Astrocyte of the spinal cord (primary cell): ENCODE measurements at places on chromosomes 11 and 22.
A peak's percentile ranks its signal among the peaks of the same experiment; 100 is the strongest.

DNA sequence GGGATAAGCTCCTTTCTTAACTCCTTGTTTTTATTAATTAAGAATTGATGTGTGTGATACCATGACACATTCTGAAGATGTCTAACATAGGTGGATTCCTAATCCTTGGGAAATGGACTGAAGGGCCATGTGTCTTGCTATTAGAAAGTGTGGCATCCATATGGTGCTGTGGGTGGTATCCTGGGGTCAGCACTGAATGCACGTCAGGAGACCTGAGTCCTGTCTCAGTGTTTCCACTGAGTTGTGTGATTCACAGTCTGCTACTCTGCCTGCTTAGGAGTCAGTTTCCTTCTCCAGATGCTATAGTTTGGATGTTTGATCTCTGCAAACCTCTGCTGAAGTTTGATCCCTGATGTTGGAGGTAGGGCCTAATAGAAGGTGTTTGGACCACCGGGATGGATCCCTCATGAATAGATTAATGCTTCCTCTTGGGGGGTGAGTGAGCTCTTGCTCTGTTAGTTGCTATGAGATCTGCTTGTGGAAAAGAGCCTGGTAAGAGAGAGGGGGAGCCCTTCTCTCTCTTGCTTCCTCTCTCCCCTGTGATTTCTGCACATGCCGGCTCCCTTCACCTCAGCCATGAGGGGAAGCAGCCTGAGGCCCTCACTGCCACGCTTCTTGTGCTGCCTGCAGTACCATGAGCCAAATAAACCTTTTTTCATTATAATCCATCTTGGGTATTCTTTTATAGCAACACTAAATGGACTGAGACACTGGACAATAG is 666.5 kb downstream of the NTM start:
- DNase-seq, result no peak

DNA sequence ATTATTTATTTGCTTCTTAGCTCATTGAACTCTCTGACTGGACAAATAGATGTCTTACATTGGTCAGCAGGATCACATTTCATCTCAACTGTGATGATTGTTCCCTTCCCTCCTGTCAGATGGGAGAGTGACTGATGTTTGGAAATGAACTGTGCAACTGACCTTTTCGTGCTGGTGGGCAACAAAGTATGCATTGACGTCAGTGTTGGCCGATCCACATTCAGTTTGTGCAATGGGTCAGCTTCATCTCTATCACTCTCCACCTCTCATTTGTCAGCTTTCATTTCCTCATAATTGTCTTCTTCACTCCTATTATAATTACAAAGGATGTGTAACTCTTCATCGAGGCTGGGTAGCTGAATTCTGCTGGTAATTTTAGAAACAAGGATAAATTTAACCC is 71.3 kb downstream of the PPP2R1B start:
- DNase-seq, result peak; percentile 90

DNA sequence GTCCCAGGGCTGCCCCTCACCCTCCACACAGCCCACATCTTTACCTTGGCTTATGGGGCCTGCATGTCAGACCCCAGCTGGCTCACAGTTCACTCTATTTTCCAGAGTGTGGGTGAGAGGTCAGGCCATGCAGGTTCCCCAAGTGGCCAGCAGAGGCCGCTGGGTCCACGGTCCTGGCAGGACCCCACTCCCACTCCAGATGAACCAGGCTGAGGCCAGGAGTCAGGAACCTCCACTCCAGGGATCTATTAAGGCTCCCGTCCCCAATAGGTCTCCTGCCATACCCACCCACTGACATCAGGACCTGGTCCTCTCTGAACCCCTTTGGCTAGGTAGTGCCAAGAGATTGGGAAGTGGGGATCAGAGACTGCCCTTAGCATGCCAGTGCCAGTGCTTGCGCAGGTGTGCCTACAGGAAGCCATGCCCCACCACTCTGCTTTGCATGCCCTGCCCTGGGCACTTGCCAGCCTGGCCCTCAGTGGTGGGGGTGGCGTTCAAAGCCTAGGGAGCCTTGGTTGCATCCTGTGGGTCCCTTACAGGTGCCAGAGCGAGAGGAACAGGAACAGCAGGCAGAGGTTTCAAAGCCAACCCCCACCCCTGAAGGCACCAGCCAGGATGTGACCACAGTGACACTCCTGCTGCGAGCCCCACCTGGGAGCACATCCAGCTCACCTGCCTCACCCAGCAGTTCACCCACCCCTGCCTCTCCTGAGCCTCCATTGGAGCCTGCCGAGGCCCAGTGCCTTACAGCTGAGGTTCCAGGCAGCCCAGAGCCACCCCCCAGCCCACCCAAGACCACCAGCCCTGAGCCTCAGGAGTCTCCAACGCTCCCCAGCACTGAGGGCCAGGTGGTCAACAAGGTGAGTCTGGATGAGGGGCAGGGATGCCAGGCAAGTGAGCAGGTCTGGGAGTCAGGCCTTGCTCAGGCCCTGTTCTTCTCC is 8.3 kb downstream of the SMTN start:
- DNase-seq, result peak; percentile 20

DNA sequence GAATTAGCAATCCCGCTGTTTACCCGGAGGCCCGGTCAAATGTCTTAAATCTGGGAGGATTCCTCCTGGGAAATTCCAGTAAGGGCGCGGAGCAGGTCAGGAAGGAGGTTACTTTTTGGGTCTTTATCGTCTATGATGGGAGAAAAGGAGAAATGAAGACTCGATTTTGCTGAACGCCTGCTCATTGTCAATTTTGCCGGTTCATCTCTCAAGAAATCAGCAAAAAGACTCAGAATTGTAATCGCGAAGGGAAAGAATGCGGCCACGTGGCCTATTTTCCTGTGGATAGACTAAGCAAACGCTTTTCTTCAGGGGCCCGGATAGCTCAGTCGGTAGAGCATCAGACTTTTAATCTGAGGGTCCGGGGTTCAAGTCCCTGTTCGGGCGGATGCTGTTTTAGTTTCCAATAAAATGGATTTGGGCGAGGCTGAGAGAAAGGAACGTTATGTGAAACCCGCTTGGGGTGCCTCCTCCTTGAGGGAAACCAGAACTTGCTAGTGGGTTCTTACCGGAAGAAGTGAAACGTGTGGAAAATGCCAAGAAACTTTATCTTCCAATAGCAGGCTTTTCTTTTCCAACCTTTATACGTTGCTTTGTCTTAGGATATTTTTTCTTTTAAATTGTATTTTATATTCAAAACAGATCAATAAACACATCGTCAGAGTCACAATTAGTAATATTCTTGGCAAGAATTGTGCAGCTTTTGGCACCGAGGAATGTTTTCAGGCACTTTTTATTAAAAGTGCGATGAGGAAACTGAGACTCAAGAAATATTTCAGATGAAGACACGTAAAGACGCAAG is 45.0 kb downstream of the OR4D9 start:
- DNase-seq, result peak; percentile 87

DNA sequence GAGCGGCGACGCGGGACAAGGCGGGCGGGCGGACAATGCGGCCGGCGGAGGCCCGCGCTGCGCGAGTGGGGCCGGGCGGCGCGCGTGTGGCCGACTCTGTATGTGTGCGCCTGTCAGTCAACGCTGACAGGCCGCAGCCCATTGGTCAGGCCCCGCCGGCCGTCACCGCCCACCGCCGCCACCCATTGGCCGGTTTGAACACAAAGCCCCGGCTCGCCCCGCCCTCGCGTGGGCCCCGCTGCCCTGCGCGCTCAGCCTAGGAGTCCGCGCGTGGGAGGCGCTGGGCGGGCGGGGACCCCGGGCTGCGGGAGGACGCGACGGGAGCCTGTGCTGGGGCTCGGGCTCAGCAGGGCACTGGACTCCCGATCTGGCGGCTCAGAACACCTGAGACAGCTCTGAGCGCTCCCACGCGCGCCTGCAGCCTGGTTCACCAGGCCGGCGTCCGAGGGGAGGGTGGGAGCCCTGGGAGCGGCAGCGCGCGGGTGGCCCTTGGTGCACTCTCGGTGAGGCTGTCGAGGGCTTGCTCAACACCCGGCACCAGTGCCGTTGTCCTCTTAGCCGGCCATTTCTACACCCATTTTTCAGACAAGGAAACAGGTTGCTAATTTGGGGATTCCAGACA is at the start of gene SUN2:
Gene SUN2 (minus strand): TSS at position 88 of the 622 bp plus-strand sequence. CDS start 3,370 bp downstream, outside the sequence.
- DNase-seq, result peak; percentile 81

DNA sequence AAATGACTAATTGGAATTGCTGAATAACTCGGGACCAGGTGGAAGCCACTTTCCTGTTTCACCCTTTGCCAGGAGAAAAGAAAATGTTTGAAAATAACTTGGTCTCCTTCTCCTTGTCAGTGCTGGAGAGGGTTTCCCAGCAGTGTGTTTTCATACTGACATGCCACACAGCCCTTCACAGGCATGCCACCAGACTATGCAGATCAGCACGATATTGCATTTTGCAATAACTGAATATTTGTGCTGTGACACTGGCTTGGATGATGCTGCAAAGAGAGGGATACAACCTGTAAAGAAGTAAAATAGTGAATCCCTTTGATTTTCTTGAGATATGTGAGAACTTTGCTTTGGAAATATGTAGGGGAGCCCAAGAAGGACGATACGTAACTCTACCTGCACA is 200.0 kb upstream of the NAV2 start:
- no peak for DNase-seq

DNA sequence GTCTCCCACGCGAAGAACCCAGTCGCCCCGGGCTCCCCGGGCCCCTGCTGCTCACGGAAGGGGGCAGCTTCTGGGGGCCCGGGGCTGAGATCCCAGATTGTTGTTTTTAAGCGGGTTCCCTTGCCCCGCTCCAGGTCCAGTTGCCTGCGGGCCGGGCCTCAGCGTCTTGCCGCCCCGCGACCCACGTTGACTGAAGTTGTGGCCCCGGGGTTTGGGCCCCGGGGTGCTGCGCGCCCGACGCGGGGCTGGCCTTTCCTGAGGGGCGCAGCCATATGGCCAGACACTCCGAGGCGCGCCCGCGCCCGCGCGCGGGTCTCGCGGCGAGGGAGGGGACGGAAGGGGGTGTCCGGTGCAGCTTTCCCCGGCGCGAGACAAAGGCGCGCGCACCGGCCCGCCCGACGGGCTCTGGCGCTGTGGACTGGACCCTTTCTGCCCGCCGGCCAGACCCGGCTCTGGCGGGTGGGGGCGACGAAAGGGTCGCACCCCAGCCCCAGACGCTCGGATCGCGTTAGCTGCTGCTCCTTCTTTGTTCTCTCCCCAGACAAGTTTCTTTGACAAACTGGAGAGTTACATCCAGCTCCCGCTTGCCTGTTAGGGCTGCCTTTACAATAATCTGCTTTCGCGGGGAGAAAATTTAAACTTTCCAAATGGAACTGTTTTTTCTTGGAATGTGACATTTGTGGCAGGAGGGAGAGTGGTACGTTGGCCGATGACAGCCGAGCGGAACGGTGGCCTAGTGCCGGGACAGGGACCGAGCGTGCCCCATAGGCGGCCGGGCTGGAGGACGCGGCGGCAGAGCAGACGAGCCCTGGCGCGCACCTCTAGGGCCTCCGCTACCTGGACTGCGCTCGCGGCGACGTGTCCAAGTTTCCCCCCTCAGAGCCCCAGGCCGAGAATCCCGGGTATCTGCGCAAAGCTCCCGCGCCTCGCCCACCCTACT is 716 bp downstream of the AMOTL1 start:
- DNase-seq, result peak; percentile 46

DNA sequence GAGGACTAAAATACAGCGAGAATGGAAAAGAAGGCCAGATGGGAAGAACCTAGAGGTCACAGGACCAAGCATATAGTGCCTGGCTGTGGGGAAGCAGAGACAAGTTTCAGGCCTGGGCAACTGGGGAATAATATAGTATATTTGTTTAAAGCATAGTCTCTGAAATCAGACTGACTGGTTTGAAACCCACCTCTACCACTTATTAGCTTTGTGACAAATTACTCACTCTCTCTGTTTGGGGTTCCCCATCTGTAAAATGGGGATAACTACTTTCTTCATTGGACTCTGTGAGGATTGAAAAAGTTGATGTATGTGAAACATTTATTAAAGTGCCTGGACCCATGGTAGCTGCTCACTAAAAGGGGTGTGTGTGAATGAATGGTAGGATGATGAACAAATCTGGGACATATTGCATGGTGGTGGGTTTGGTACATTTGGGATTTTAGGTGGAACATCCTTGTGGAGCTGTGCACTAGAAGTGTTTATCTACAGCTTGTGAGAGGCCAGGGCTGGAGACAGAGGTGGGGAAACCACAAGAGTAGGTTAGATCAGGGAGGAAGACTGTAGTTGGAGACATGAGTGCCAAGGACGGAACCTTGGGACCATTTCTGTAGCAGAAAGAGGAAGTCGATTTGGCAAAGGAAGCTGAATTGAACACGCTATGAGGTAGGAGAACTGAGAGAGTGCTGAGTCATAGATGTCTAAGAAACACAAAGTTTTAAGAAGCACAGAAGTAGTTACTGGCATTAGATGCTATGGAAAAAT is 52.6 kb downstream of the SWAP70 start:
- peak; percentile 87 for DNase-seq

- DNase-seq, result peak; percentile 49
Measured at GRCh38 chr11:110797453-110797852, 85.2 kb upstream of the ARHGAP20 start.

DNA sequence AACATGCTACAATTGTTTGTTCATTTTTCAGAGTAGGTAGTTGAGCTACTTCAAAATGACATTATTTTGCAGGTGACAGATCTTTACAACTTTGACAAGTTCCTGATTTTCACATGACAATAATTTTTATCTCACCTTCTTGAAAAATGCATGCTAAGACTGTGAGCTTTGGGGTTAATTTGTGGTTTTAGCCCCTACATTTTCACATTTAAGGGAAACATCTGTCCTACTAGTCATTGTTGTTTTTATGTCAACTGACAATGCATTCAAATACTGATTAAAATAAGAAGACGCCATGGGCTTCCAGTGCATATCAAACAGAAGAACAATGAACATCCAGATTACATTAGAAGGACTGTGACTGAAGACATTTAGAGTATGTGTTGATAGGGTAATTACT is 1470.8 kb upstream of the TENM4 start:
- DNase-seq, result no peak

GRCh38 chr11:126113515-126113957 is 50.9 kb upstream of the CDON start:
- DNase-seq, result peak; percentile 86

GRCh38 chr22:50625131-50625567 is 2.8 kb downstream of the ARSA start:
- no peak for DNase-seq
